ENCODE measurements at places on chromosomes 11 and 22.

- DNase-seq: no peak
These were observed 62.7 kb downstream of the TECTA start for GRCh38 chr11:121163658-121164308.

GRCh38 chr11:78607696-78608095 is 33.0 kb upstream of the NARS2 start:
- DNase-seq: no peak

DNA sequence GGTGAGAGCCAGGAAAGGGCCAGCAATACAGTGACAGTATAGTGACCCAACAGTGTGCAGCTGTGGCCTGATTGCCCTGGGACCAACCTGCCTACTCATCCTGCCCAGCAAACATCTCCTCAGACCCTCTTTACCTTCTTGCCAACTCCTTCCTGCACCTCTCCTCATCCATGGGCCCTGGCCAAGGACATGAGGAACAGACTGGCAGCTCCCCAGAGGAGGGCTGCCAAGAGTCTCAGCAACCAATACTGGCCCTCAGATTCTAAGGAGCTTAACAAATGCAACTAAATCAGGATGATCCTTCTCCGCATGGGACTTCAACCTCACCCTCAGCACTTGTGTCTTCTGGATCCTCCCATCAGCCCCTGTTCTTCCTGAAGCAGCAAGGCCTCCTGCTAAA is 77.0 kb downstream of the RPL27A start:
- no peak for DNase-seq

DNA sequence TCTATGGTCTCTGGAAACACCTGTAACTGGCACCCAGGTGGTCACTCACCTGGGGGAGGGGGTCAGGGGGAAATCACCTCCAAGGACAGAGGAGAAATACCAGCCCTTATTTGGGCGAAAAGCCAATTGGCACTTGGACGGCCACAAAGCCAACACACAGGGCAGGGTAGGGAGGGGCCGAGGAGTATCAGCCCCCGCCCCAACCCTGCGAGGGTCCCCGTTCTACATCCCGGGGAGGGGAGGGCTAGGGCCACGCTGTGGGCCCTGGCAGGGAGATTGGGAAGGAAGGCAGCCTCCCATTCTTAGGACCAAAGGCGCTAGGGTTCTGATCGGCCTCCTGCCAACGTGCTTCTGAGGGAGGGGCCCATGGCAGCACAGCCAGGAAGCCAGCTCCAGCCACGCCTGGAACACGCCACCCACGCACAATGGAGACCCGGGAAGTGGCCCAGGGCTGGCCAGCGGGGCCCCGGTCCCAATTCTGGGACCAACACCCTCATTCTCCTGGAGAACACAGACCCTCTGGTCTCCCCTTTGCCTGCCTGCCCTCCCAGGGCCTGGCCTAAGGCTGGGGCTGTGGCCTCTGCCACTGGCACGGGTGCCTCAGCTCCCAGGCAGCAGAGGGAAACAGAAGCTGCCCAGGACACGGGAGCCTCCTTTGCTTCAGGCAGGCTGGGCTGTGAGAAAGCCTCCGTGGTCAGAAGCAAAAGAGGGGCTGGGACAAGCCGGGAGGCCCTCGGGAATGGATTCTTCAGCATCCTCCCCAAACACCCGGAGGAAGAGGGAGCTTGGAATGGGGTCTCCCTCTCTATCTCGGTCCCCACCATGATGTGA is 7.4 kb downstream of the CBX6 start:
- DNase-seq: no peak

DNA sequence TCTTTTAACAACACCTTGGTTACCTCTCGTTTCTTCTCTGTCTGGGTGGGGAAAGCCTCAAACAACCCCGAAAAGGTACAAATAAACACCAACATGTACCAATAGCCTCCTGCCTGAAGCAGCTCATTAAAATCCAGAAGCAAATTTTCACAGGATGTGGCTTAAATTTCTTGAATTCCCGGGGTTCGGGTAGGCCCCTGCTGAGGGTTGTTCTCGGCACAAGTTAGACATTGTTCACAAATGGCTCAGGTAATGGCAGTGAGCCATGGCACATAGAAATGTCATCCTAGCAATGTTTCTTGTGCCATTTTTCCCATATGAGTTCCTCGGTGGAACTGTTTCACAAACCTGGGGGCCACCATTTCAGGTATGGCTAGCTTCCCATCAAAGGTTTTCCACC is 19.7 kb upstream of the GLYATL1 start:
- DNase-seq: peak; percentile 17

DNA sequence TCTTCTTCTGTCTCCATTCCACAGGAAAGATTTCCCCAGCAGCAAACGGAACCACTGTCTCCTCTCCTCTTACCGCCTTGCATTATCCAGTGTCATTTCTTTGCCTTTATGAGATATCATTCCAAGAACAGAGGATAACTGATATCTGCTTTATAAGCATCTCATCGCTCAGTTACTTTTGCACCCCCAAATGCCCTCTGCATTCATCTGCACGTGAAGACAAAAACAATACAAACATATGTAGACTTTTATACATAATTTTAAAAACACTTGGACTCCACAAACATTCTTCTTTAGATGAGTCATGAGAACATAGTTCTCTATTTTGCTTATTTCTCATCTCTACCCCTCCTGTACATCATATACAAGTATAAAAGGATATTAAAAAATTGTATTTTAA is 512 bp upstream of the OR51T1 start:
- no peak for DNase-seq

GRCh38 chr11:12084256-12084655 is 26.1 kb upstream of the MICAL2 start:
- DNase-seq: no peak

GRCh38 chr11:35516403-35516802 is 9.0 kb downstream of the PAMR1 start:
- no peak for DNase-seq

DNA sequence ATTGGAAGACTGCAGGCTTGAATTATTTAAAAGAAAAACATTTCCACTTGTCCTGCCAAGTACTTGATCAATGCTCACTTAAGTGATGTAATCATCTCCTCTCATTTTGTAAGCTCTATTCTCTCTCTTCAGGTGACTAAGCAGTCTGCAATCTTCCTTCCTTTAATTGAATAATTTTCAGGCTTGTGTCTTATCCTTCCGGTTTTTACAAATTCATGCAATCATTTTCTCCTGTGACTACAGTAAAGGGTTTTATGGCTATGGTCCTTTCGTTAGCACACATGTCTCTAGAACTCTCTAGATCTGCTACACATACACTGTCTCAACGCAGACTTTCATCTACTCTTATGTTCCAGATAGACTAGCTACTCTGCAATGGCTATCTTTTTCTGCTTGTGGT is 12.6 kb upstream of the UPB1 start:
- peak; percentile 84 for DNase-seq

GRCh38 chr11:26929806-26930517 is 64.0 kb upstream of the FIBIN start:
- no peak for DNase-seq

GRCh38 chr11:57484141-57484710 is 23.9 kb downstream of the RTN4RL2 start:
- DNase-seq: no peak

GRCh38 chr11:58913685-58914084 is 25.6 kb upstream of the GLYATL1 start:
- DNase-seq: no peak

DNA sequence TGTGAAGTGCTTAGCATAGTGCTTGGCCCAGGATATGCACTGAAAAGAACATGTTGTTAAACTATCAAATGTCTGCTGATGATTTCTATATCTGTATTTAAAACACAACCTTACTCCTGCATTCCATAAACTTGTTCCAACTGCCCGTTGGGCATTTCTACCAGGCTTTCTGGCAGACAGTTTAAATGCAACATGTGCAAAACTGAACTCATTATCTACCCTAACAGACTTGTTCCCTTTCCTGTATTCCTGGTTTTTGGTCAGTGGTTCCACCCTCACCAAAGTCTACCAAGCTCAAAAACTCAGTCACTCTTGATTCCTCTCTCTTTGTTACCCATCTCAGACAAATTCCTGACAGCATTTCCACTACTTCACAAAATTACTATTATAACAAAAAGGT is 6.5 kb upstream of the RAB38 start:
- no peak for DNase-seq

DNA sequence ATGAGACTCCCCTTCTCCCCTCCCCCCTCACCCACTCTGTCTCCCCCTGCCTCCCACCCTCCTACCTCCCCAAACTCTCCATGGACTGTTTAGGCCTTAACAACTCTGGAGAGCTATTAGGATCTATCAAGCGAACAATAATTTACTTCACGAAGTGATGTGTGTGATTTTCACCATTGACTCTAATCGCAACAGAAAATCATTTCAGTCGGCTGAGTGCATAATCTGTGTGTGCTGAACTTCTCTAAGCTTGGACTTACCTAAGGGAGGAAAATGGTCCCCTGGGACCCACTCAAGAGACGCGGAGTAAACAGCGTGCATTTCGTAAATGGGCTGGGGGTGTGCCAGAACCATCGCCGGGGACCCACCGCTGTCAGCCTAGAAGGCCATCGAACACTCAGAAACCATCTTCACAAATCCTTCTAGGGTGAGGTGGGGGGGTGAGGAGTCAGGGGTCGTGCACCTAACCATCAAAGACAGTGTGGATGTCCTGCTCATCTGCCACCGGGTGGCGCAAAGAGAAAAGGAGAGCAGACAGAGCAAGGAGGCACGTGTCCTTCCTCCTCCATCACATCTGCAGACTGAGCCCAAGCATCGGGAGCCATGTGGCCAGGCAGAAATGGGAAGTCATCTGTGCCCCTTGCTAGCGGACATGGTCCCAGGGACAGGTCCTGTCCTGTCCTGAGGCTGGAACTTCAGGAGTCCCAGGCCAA is 62.1 kb upstream of the NUP50 start:
- DNase-seq: peak; percentile 82

GRCh38 chr11:15206791-15207190 is 92.1 kb downstream of the INSC start:
- DNase-seq: no peak

DNA sequence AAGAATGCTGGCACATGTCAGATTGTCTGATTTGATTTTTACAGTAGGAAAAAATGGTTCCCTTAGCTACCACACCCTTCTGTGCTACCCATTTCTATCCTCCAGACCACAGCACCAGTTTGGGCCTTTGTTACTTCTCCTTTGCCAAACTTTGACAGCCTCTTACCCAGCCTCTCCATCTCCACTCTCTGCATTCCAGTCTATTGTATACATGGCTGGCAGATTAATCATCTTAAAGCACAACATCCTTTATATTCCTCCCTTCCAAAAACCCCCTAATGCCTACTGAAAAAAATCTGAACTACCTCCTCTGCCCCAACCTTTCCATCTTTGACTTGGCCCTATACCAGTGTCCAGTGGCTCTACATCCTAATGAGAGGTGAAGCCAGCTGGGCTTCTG is 10.8 kb upstream of the PANX1 start:
- DNase-seq: no peak

DNA sequence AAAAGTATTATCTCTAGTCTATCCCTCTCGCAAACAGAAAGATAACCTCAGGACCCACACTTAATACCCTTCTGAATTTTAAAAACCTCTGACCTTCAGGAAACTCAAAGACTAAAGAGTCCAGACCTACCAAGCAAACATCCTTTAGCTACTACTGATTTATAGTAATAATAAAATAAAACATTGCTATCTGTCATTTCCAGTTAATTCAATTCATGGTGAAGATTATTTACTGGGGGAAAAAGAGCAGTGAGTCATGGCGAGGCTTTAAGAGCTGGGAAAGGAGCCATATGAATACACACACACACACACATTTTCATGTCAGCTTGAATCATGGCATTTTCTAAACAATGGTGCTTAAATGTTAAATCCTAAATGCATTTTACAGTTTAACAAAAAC is 87.1 kb downstream of the FAM76B start:
- DNase-seq: peak; percentile 65

DNA sequence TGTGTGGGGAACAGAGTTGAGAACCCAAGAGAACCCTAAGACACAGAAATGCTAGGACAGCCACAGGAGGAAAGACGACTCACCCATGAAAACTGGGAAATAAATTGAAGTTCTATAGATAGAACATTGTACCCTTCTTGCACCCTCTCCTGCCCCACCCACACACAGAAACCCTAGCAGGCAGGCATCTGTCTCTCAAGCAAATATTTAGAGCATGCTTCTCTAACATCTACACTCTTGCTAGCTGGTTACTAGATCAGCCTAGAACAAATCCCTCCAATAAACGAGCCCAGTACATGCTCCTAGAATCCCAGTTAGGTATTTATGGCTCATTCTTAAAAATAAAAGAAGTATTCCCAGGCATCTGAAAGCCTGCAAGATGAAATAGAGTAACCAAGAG is 32.1 kb upstream of the CLPB start:
- no peak for DNase-seq

DNA sequence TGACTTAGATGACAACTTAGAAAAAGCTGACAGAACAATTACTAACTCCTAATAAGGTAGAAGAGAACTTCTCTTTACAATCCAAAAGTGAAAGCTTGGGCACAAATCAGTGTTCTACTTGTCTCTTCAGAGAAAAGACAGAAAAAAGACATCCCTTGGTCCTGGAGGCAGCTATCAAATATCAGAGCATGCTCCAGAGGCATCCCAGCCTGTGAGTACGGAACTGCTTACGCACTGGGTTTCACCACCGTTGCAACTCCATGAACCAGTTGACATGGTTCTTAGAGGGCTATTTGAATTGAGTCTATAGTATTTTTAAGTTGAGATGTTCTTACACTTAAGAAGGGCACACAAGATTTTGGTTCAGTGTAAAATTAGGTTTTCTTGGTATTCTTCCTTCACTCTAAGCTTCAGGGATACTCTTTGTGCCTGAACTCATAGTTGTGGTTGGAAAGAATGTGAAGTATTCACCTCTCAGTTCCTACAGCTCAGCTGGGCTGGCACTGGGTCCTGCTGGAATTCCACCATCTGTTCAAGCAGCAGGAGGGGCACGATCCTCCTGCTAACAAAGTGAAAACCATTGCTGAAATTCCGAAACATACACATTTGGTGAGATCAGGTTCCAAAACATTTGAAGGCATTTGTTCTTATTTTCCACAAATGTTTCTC is 6.3 kb downstream of the AKIP1 start:
- DNase-seq: peak; percentile 91

DNA sequence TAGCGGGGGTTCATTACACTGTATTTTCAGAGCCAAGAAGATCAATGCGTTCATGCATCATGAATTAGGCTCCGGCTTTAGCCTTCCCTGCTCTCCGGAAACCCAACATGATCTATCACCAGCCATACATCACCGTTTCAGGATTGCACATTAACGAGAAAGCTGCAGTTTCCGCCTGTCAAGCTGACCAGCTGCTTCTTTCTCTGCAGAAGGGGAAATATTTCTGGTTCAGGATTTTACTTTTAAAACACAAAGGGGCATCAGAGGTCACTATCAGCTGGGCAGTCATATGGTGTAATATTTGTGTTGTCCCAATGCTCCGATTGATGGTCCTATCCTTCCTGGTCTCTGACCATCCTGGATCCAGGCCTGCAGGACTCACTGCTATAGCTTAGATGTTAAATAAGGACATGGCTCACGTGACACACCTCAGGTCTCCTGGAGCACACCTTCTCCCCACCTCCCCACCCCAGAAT is 21.4 kb upstream of the CADM1 start:
- DNase-seq: no peak

DNA sequence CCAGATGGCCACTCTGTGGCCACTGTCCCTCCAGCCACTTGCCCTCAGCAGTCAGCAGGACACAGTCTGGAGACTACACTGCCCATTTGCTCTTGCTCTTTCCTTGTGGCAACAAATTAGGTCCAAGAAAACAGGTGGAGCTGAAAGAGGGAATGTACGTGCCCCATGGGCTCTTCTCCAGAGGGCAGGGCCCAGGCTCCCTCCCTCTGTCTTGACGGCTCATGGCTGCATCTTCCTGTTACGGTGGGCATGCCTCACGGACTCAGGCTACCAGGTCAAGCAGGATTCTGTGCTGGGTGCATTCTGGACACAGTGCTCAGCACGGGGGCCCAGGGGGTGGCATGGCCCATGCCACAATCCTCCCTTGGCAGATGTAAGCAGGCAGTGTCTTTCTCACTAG is 71.3 kb downstream of the MED15 start:
- DNase-seq: no peak
